Stimulated activated CD8-positive, alpha-beta memory T cell treated with anti-CD3 and anti-CD28 coated beads, Interleukin-4, amount 100 ng/mL, for 4 hours (primary cell): ENCODE measurements at places on chromosomes 4 and X.

GRCh38 chr4:123120473-123120872, 198.1 kb upstream of the NUDT6 start:
- DNase-seq: no peak

DNA sequence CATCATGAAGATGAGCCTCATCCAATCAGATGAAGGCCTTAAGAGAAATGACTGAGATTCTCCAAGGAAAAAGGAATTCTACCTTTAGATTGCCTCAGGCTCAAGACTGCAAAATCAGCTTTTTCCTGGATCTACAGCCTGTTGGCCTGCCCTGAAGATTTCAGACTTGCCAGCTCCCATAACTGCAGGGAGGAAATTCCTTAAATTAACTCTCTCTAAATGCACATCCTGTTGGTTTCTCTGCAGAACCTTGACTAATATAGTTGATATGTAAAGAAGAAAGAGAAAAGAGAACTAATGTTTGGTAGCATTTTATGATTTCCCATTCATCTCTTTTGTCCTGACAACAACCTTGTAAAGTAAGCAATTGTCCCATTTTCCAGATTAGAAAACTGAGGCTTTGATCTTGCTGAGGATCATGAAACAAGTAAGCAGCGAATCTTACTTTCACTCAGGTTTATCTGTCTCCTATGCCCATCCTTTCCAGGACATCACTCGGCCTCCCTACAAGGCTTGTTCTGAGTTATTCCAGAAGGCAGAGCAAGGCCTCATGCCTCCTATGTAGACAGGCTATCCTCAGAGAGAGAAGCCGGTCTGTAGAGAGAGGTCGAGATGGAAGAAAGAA, 115.0 kb upstream of the LDB2 start:
- DNase-seq: no peak

GRCh38 chr4:75786938-75787337, 62.6 kb downstream of the USO1 start:
- DNase-seq: no peak

- no peak for DNase-seq
Measured at GRCh38 chr4:2354118-2354517, 64.3 kb downstream of the ZFYVE28 start.

DNA sequence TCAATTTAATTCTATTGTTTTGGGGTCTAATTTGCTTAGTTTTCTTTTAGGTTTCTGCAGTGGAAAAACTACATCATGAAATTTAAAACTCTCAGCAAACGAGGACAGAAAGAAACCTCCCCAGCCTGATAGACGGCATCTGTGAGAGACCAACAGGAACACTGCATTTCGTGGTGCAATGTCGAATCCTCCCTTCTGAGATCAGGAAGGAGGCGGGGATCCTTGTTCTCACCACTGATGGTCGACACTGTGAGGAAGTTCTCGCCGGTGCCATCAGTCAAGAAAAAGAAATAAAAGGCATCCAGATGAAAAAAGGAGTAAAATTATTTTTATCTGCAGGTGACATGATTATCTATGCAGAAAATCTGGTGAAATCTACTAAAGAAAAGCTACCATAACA, 16.5 kb downstream of the GAK start:
- DNase-seq: no peak

- no peak for DNase-seq
Measured at GRCh38 chr4:183057255-183057654, 41.8 kb upstream of the WWC2 start.

GRCh38 chr4:7642741-7643458, 208.2 kb upstream of the PSAPL1 start:
- DNase-seq: no peak

DNA sequence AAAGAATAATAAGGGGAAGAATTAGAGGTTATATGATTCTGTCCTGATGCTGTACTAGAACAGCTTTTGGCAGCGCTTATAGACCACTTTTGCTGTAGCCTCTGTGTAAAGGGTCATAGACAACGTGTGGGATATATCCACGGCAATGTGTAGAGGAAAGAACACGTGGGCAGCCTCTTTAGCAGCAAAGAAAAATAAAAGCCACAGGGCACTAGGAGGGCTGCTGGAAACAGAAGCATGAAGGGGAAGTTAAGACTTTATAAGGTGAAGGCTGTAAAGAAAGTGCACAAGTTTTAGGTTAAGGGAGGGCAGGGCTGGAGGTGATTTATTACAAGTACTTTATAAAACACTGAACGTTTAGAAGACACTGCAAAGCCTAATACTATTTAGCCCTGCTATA, 20.1 kb upstream of the PHEX start:
- no peak for DNase-seq

DNA sequence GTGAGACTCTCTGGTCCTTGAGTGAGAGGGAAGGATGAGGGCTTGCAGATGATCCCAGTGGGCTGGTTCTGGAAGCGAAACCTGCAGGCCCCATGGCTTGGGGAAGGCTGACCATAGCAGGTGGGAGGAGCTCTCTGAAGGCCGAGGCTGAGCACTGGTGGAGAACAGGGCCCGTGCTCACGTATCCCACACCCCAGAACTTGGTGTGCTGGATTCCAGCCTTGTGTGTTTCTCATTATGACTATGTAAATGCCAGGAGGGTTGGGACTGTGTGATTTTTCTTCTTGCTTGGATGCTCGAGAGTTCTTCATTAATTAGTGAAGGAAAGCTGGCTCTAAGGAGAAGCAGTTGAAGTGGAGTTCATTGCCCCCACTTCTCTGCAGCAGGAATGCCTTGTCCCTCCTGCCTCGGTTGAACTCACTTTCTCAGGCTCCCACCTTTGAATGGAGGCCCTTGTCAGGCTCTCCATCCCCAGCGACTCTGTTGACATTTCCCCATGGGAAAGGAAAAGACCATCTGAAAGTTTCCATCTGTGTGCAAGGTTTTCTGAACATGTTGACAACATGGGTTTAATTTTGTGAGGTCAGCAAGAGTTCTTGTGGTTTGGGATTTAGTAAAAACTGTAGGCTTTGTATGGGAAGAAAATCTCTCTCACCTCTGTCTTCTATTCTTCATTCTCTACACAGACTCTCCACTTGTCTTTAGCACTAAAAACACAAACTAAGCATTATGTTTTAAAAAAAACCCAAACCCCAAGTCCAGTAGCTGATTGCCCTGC, 57.7 kb downstream of the TBL1X start:
- DNase-seq: no peak

DNA sequence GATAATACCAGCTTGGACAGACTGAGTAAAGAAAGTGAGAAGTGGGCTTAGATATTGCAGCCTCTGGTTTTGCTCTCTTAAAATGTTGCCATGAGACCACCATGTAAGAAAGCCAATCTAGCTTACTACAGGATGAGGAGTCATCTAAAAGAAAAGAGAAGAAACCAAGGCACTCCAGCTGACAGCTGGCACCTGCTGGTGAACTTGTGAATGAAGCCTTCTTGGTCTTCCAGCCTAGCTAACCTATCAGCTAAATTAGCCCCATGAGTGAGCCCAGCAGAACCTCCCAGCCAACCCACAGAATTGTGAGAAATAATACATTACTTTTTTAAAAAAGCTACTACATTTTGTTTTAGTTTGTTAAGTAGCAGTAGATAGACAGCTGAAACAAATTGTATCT, 154.5 kb upstream of the QRFPR start:
- DNase-seq: no peak

DNA sequence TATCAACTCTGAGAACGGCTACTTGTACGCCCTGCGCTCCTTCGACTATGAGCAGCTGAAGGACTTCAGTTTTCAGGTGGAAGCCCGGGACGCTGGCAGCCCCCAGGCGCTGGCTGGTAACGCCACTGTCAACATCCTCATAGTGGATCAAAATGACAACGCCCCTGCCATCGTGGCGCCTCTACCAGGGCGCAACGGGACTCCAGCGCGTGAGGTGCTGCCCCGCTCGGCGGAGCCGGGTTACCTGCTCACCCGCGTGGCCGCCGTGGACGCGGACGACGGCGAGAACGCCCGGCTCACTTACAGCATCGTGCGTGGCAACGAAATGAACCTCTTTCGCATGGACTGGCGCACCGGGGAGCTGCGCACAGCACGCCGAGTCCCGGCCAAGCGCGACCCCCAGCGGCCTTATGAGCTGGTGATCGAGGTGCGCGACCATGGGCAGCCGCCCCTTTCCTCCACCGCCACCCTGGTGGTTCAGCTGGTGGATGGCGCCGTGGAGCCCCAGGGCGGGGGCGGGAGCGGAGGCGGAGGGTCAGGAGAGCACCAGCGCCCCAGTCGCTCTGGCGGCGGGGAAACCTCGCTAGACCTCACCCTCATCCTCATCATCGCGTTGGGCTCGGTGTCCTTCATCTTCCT, 2.7 kb downstream of the PCDH10 start:
- DNase-seq: no peak

DNA sequence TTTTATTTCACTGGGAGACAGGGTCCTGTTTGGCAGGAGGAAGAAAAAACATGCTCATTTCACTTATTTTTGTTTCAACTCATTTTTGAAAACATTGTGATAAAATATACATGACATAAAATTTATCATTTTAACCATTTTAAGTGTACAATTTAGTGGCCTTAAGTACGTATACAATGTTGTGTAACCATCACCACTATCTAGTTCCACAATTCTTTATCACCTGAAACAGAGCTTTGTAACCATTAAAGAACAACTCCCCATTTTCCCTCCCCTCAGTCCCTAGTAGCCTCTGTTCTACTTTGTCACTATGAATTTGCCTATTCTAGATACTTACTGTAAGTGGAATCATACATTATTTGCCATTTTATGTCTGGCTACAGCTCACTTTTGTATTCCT, 143.8 kb downstream of the GPAT3 start:
- DNase-seq: no peak

- no peak for DNase-seq
Measured at GRCh38 chr4:189506080-189506479, 434.6 kb upstream of the FRG1 start.

DNA sequence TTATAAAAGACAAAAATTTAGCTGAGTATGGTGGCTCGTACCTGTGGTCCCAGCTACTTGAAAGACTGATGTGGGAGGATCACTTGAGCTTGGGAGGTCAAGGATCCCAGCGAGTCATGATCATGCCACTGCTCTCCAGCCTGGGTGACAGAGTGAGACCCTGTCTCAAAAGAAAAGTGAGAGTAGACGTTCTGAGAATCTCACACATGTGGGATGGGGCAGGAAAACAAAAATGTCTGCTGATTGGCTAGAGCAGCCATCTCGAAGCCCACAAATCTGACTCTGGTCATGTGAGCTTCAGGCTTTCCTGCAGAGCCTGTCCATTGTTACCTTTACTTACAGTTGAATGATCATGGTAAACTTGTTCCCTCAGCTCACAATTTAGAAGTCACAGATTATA, 23.1 kb upstream of the SLC9A7 start:
- no peak for DNase-seq

DNA sequence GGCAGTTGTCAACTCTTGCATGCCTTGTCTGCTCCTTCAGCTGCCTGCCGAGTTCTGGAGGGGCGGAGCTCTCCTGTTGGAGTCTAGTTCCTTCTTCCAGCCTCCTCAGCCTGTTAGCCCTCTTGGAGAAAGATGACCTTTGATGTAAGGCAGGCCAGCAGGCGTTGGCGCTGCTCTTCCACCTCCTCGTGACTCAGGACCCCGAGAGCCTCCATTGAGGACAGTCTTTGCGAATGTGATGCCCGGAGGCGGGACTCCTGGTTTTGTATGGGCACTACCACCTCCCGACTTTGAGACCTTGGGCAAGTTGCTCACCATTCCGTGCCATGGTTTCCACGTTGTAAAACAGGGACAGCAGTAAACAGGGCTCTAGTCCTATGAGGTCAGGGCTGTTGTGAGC, 108.3 kb downstream of the TENM3 start:
- DNase-seq: no peak

DNA sequence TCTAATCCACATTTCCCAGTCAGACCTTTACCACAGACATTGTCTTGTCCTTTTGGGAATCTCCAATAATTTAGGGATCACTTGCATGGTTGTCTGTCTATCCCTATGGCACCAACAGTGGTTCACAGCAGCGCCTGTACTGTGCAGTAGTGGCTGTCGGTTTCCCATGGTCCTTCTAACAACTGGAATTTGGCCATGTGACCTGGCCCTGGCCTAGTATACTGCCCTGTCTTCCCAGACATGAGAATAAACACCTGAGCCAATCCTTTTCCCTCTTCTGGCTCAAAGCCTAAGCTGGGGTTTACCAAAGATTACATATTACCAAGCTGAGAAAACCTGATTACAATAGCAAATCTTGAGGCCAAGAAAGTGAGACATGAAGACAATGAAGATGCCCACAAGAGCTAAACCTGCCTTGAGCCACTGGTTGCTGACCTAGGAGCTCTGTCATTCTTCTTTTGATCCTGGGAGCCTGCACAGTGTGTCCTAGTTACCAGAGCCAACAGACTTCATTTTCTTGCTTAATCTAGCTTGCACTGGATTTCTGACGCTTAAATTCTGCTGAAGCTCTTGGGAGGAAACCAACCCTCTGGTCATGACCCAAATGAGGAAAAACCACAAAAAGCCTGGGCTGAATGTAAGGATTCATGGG, 92.1 kb downstream of the SCD5 start:
- DNase-seq: no peak

DNA sequence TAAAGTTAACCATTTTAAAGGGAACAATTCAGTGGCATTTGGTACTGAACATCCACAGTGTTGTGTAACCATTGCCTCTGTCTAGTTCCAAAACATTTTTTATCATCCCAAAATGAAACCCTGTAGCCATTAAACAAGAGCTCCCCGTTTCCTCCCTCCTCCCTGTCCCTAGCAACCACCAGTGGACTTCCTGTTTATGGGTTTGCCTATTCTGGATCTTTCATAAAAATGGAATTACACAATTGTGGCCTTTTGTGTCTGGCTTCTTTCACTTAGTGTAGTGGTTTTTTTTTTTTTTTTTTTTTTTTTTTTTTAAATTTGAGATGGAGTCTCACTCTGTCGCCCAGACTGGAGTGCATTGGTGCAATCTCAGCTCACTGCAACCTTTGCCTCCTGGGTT, 11.6 kb downstream of the RBMX2 start:
- no peak for DNase-seq

GRCh38 chr4:18961266-18961665, 939.7 kb upstream of the LCORL start:
- no peak for DNase-seq

- no peak for DNase-seq
Measured at GRCh38 chr4:81135501-81135900, 79.5 kb downstream of the PRKG2 start.

DNA sequence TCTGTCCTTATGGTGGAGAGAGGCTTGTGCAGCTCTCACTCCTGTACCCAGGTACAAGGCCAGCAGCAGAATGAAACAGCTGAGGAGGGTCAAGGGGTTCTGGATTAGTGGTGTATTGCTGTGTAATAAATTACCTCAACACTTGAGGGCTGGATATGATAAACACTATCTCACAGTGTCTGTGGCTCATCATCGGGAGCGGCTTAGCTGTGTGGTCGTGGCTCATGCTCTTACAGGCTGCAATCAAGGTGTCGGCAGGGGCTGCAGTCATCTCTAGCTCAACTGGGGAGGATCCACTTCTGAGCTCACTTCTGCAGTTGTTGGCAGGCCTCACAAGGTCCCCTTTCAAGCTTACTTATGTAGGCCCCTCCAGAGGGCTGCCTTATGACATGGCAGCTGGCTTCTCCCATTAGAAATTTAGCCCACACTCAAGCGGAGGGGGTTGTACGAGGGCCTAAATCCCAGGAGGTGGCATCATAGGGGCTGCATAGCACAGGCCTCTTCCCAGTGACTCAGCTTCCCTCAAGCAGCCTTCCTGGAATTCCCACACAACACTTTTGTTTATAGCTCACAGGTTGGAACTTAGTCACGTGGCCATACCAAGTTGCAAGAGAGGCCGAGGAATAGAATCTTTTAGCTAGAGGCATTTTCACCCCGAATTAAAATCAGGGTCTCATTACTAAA, 148.2 kb upstream of the RPS6KA3 start:
- DNase-seq: no peak
